Fibroblast of the aortic adventitia (primary cell): ENCODE measurements at places on chromosomes 11 and 22. TPM values are rescaled to one million over a fixed set of nuclear protein-coding genes. Genes with fewer than 3 reads are reported as not detected.

DNA sequence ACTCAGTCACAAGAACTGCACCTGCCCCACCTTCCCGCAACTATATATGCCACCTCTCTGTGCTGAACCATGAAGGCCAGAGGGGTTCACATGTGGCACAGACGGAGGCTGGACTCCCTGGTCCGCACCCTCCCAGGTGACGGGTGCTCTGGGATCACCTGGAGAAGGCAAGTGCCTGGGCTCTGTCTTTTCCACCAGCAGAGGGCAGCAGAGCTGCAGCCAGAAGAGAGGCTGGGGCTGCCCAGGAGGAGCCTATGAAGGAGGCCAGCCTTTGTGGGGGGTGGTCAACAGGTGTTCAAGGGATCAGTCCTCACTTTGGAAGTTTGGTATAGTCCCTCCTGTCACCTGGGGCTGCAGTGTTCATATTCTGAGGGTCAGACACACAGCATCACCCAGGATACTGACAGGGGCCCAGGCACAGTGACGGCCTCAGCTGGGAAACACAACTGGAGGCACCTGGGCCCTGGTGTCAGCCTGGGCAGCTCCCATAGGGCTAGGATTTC, 39.2 kb upstream of the IGLL5 start:
- DNase-seq = peak; percentile 57

DNA sequence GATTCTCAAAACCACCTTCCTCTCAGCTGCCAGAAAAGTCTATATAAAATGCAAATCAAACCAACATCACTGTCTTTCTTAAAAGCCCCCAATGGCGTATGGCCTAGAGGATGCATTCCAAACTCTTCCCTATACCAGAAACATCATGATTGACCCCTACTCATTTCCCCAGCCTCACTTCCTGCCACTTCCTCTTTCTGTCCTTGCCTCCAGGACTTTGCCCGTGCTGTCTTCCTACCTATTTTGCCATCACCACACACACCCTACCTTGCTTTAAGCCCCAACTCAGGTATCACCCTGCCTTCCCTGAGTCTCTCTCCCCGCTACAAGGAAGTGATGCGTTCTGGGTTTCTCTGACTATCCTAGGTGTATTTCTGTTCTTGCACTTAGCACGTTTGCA, 8.1 kb downstream of the POU2AF2 start:
- DNase-seq = no peak

GRCh38 chr22:42780070-42780540, 59.4 kb upstream of the A4GALT start:
- DNase-seq = peak; percentile 98

PRG3 gene
- total RNA-seq = not detected in 2 replicates

- no peak for DNase-seq
These were observed 47.3 kb downstream of the TENM4 start for GRCh38 chr11:79393362-79394043.

GRCh38 chr11:4156571-4156970, 62.0 kb downstream of the RRM1 start:
- DNase-seq = no peak

DNA sequence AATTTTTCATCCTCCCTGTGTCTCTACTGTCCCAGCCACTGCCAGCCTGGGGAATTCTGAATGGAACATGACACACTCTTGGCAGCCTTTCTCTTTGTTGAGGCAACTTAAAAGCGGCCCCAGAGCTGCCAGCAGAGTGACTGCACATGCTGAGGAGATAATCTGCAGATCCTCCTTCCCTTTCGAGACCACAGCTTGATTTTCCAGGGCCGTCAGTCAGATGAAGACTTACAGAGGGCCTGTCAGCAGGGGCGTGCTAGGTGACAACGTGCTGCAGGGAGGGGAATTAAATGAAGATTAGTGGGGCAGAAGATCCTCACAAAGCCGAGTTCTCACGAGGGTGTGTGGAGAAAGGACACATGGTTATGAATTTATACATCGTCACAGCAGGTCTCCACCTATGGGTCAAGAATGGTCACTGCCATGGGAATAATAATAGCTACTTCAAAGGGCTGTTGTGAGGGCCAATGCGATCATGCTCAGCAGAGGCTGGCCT, 193.5 kb upstream of the PITPNB start:
- DNase-seq = peak; percentile 78

PGA4 gene
- not detected in 2 replicates for total RNA-seq

- DNase-seq = no peak
These were observed 38.6 kb downstream of the PACSIN2 start for GRCh38 chr22:42976217-42976933.

GRCh38 chr22:32723643-32724042, 77.9 kb upstream of the TIMP3 start:
- DNase-seq = peak; percentile 95

GRCh38 chr11:1208144-1208393, 14.8 kb upstream of the MUC5B start:
- DNase-seq = no peak

DNA sequence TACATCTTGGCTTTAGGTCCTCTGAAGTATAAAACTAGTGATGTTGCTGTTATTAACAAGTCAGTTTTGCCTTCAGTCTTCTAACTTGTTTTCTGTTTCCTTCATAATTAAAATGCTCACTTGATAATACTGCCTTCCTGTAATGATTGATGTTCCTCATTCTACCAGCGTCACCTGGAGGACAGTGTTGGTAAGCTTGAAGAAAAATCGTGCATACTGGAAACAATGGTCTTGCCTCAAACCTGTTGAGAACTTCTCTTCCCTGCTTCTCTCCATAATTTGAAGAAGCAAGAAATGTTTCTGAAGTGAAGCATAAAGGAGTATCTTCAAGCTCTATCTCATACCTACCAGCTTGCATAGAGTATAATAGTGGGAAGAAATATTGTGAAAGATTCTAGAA, 3.0 kb downstream of the YWHAH start:
- DNase-seq = no peak

DNA sequence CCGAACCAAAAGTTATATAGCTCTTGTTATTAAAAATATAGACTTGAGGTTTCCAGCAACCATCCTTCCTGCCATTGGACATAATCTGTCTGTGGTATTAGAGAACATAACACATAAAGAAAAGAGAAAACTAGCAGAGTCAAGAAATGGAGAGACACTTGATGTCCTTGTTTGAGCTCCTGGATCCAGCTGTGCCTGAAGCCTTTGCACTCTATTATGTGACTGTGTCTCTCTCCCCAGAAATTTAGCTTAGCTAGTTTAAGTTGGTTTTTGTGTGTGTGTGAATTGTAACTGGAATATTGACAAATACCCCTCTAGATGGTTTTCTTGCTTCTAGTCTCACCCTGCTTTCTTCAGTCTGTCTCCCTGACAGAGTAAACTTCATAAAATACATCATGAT, 61.6 kb downstream of the SC5D start:
- DNase-seq = no peak

DNA sequence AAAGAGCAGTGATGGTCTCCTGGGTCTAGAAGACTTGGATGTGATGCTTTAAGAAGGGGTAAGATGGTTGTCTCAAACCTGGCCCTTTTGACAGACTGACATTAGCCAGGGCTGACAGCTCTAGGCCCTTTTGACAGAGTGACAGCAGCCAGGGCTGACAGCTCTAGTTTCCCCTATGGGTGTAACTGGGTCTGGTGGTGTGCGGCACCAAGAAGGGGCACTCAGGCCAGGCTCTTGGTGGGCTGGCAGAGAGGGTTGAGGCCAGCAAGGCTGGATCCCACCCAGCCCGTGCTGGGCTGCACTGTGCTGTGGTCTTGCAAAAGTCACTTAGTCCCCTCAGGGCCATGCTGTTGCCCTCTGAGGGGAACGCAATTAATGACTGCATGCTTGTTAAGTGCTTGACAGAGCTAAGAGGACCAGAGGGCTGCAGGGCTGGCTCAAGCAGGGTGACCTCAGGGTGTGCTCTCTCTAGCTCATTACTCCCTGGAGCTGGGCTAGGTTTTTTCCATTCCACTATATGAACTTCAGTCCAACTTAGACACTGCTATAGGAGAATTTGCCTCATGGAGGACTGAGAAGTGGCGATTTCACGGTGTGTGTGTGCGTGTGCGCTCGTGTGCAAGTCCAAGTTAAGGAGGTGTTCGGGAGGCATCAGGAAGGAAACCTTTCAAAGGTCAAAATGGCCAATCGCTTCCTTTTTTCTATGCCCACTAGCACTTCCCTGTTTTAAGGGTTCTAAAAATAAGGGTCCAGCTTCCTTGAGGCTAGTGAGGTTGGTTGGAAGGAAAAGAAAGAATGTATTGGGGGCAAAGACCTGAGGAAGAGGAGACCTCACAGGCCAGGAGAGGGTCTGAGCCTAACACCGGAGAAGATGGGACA, 4.4 kb downstream of the UBASH3B start:
- DNase-seq = no peak
